ENCODE measurements at places on chromosomes 13 and 19. TPM values are rescaled to one million over a fixed set of nuclear protein-coding genes. Genes with fewer than 3 reads are reported as not detected.

MADCAM1 gene
- total RNA-seq = not detected

TTC9B gene
- total RNA-seq = not detected

PALM gene
- 6.9 TPM for total RNA-seq

IZUMO2 gene
- not detected for total RNA-seq

ZNF524 gene
- total RNA-seq = 29.8 TPM

HSD17B14 gene
- 13.3 TPM for total RNA-seq

ITGBL1 gene
- 3.6 TPM for total RNA-seq

SIGLEC12 gene
- total RNA-seq = not detected

SHISA2 gene
- 0.73 TPM for total RNA-seq

FGF21 gene
- total RNA-seq = not detected

EBI3 gene
- 0.73 TPM for total RNA-seq

THSD8 gene
- total RNA-seq = not detected

BEST2 gene
- not detected for total RNA-seq

KLK2 gene
- not detected for total RNA-seq

PTGIR gene
- total RNA-seq = 0.67 TPM

MRPL34 gene
- total RNA-seq = 56.7 TPM

OLFM4 gene
- not detected for total RNA-seq

CEACAM21 gene
- 14.9 TPM for total RNA-seq

NFIX gene
- 7.1 TPM for total RNA-seq

CPT1C gene
- 11.9 TPM for total RNA-seq

ASF1B gene
- 48.6 TPM for total RNA-seq

FPR1 gene
- total RNA-seq = not detected

ZNF229 gene
- 2.8 TPM for total RNA-seq

FCER2 gene
- not detected for total RNA-seq

B3GNT3 gene
- 0.13 TPM for total RNA-seq

IFNL1 gene
- total RNA-seq = not detected

TIMM44 gene
- total RNA-seq = 60.7 TPM

PRRG2 gene
- total RNA-seq = 1.1 TPM

PCP2 gene
- not detected for total RNA-seq

ATP7B gene
- total RNA-seq = 4.2 TPM

CPB2 gene
- total RNA-seq = not detected

KIR3DL2 gene
- total RNA-seq = not detected

KATNAL1 gene
- total RNA-seq = 13.4 TPM

MED4 gene
- 23.0 TPM for total RNA-seq

Data from mammary microvascular endothelial cell (primary cell).